Activated gamma-delta T cell (primary cell): ENCODE measurements at places on chromosomes 4 and X.

DNA sequence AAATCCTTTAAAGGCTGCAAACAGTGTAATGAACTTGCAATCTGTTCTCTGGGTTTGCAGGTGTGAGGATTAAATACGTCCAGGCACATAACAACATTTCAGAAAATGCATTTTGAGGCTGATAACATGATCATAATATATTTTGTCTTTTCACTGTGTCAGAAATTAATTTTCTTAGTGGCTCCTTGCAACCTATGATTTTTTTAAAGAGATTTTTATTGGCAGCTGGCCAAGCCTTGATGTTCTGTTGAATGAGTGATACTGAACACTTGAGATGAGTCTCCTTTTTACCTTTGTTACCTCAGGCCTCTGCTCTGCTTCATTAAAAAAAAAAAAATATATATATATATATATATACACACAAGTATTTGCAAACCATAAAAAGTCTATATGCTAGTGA lies 68.2 kb upstream of the TENM3 start:
- DNase-seq = no peak

GRCh38 chrX:10833299-10834169 lies 213.1 kb upstream of the MID1 start:
- no peak for DNase-seq

DNA sequence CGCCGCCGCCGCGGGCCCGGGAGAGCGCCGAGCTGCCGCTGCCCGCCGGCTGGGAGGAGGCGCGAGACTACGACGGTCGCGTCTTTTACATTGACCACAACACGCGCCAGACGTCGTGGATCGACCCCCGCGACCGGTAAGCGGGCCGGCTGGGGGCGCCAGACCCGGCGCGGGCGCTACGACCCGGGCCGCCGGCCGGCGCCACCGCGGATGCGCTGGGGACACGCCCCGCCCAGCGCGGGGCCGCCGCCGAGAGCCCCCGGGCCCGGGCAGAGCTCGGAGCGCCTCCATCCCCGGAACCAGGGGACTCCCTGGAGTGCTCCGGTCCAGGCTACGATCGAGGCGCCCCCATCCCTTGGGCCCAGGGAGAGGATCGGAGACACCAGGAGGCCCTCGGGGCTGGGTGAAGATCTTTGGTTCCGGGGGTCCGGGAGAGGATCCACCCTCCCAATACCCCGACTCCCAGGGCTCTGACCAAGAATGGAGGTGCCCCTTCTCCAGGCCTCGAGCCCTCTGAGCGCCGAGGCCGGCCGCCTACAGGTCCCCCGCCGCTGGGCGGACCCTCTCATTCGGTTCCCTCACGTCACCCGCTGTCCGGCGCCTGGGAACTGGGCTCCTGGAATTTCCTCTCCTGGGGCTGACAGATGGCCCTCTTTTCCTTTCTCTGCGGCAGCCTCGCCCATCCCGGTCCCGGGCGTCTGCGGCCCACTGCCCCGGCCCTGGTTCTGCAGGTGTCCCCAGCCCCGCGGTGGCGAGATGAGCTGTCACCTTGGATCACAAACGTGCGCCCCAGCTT lies 48.8 kb downstream of the CLDN34 start:
- DNase-seq = peak; percentile 19

DNA sequence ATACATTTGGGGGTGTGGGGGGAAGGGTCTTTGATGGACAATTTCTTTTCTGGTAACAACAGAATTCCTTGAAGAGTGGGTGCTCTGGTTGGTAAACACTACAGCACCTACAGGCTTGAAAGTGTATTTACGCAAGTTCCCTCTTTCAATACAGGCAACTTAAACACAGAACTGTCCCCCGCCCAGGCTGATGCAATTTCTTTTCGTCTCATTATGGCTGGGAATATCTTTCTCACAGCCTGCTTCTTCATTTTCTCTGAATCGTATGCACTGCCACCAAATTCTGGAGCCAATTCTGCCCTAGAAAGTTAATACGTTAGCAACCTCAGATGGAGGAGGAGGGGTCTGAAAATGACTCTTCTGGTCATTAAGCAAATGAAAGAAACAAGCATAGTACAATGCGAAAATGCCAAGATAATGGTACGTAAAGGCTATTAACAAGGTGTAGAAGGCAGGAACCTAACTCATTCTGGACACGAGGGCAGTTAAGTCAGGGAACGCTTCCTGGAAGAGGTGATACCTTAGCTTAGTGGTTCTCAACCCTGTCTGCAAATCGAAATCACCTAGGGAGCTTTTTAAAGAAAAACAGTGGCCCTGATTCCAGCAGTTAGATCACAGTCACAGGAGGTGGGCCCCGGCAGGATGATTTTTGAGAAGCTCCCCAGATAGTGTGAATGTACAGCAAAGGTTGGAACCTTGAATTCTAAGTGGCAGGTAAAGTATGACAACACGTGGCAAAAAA lies 1.0 kb downstream of the AGA start:
- DNase-seq = no peak

DNA sequence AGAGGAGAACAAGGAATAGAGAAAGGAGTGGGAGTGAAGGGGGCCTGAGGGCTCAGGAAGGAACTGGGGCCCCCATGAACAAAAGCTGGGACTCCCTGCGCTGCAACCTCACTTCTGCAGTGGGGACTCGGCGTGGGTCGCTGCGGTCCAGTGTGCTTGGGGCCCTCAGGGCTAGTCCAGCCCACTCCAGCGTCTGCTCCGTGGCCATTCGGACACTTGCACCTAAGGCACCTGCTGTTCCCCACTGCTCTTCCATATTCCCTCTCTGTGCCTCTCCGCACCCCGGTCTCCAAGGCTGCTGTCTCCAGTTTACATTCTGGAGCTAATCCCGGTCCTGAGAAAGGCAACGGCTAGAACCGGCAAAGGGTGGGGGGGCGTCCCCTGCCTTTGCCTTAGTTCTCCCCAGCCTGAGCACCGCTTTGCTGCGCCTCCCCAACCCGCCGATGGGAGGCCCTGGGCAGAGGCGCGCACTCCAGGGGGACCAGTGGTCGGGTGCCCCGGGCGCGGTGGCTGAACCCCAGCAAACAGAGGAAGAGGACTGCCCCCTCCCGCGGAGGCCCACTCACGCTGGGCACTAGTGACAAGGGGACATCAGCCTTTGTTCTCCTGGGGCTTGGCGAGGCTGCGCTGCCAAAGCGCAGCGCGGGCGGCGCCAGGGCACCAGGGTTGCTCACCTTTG lies 327.7 kb upstream of the F9 start:
- no peak for DNase-seq

DNA sequence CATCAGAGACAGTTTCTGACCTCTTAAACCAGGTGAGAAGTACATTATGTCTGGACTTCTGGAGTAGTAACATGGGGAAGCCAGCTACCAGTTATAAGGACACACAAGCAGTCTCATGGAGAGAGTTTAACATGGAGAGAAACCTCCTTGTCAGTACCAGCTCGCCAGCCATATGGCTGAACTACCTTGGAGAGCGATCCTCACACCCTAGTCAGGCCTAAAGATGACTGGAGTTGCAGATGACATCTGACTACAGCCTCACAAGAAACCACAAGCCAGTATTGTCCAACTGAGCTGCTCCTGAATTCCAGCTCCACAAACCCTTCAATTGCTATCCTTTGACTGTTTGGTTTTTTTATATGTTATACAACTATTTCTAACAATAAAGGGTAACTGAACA lies 49.8 kb downstream of the PDHA2 start:
- no peak for DNase-seq

- DNase-seq = no peak
Observed at GRCh38 chr4:163665101-163665500, 170.6 kb downstream of the TMA16 start.

DNA sequence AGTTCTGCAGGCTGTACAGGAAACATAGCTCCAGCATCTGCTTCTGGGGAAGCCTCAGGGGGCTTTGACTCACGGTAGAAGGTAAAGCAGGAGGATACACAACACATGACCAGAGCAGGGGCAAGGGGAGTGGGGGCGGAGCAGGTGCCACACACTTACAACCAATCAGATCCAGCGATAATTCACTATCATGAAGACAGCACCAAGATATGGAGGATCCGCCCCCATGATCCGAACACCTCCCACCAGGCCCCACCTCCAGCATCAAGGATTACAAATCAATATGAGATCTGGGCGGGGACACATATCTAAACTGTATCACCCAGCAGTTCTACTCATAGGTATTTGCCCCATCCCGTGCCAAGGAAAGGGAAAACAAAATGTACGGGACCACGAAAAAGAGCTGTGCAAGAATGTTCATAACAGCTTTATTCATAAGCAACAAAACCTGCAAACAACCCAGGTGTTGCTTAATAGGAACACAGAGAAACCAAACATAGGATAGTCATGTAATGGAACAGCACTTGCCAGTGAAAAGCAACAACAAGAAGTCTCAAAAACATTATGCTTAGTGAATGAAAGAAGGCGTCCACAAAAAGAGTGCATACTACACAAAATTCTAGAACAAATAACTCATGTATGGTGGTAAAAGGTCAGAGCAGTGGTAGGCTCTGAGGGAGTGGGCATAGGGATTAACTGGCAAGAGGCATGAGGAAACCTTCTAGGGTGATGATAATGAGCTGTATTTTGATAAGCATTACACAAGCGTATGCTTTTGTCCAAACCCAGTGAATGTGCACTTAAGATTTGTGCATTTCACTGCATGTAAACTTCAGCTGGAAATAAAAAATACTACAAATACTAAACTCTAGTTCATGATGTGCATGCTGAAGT lies 130.9 kb upstream of the FAM9B start:
- DNase-seq = no peak
